Natural killer cell treated with Interleukin-12 subunit alpha and Interleukin-12 subunit beta and Interleukin-15 and Interleukin-18, amount 100 ng/mL, for 72 hours (primary cell): ENCODE measurements at places on chromosomes 13 and 19.
A peak's percentile ranks its signal among the peaks of the same experiment; 100 is the strongest.

GRCh38 chr19:18814063-18814462, 17.7 kb upstream of the UPF1 start:
- no peak overlapping the region for H3K4me3 ChIP-seq
- H3K27me3 ChIP-seq, result peaks cover 7% of the 10 kb centered on the region
- DNase-seq, result no peak
- no peak overlapping the region for H3K27ac ChIP-seq

- H3K27me3 ChIP-seq, result no peaks in the 10 kb centered on the region
- no peak overlapping the region for H3K4me3 ChIP-seq
- no peaks in the 10 kb centered on the region for H3K4me1 ChIP-seq
- no peak for DNase-seq
- no peak overlapping the region for H3K27ac ChIP-seq
These were observed 639.0 kb upstream of the KLHL1 start for GRCh38 chr13:70747262-70747661.

GRCh38 chr13:94122300-94122915, 357.1 kb downstream of the DCT start:
- peaks cover 9% of the 10 kb centered on the region for H3K27me3 ChIP-seq
- H3K27ac ChIP-seq, result no peak overlapping the region
- H3K36me3 ChIP-seq, result no peaks in the 10 kb centered on the region
- DNase-seq, result no peak

DNA sequence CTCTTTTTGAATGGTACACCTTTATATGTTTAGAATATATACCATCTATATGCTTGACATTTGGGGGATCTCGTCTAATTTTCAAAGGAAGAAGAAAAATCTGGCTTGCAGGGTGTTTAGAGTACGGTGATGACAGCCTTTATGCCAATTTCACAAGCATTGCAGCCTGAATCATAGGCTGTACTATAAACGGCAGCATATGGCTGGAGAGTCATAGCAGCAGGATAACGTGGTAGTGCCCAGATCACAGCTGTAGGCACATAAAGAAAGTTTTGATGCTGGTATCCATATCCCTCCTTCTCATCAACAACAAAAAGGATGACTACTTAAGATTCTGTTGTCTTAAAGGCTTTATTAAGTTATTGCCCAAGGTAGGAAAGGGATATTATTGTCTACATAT, 253.0 kb downstream of the PCDH9 start:
- peaks cover 6% of the 10 kb centered on the region for H3K36me3 ChIP-seq
- no peak overlapping the region for H3K27ac ChIP-seq
- no peak overlapping the region for H3K4me3 ChIP-seq
- no peak for DNase-seq
- H3K4me1 ChIP-seq, result no peaks in the 10 kb centered on the region

GRCh38 chr19:48295458-48295857, 25.6 kb downstream of the ZNF114 start:
- no peak overlapping the region for H3K4me3 ChIP-seq
- H3K27ac ChIP-seq, result no peak overlapping the region
- no peaks in the 10 kb centered on the region for H3K27me3 ChIP-seq

DNA sequence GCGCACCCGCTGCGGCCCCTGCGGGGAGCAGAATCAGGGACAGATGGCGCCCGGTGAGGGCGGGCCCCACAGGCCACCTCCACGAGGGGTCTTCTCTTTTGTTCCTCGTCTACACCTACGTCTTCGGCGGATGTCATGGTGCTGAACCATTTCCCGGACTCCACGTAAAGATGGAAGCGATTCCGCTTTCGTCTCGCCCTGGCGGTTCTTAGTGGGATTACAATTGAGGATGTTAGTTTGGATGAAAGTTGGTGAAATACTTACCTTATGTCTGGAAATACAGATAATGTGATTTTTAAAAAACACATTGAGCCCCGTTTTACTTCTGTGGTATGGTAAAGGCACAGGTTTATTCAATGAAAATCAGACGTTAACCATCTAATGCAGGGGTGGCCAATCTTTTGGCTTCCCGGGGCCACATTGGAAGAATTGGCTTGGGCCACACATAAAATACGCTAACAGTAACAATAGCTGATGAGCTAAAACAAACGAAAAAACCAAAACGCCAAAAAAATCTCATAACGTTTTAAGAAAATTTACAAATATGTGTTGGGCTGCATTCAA, 1.4 kb upstream of the ZMYM5 start:
- peak overlapping the region; percentile 98 for H3K27ac ChIP-seq
- H3K4me1 ChIP-seq, result peaks cover 28% of the 10 kb centered on the region
- no peaks in the 10 kb centered on the region for H3K36me3 ChIP-seq
- no peaks in the 10 kb centered on the region for H3K27me3 ChIP-seq
- peak; percentile 82 for DNase-seq

- H3K27me3 ChIP-seq, result no peaks in the 10 kb centered on the region
- no peaks in the 10 kb centered on the region for H3K36me3 ChIP-seq
- no peak for DNase-seq
- H3K27ac ChIP-seq, result no peak overlapping the region
- no peak overlapping the region for H3K4me3 ChIP-seq
These were observed 125.6 kb upstream of the FRY start for GRCh38 chr13:31905961-31906360.

GRCh38 chr13:22031702-22032286, 360.9 kb downstream of the FGF9 start:
- no peak overlapping the region for H3K27ac ChIP-seq
- no peaks in the 10 kb centered on the region for H3K4me1 ChIP-seq
- no peaks in the 10 kb centered on the region for H3K36me3 ChIP-seq

- H3K27me3 ChIP-seq, result no peaks in the 10 kb centered on the region
- H3K36me3 ChIP-seq, result no peaks in the 10 kb centered on the region
- DNase-seq, result peak; percentile 86
- peak within 1 kb of the TSS; percentile 95 for H3K4me3 ChIP-seq
- H3K27ac ChIP-seq, result peak within 1 kb of the TSS; percentile 94
- peaks cover 46% of the 10 kb centered on the region for H3K4me1 ChIP-seq
These were observed at the start of gene IGFLR1 for GRCh38 chr19:35742121-35742724. TSS of gene IGFLR1 (minus strand) at chr19:35742452. CDS start at chr19:35741180, 1,272 bp downstream.

GRCh38 chr13:63983366-63983765, 2567.7 kb upstream of the PCDH20 start:
- H3K27ac ChIP-seq, result no peak overlapping the region
- H3K27me3 ChIP-seq, result no peaks in the 10 kb centered on the region
- no peak overlapping the region for H3K4me3 ChIP-seq
- no peak for DNase-seq
- no peaks in the 10 kb centered on the region for H3K36me3 ChIP-seq
- no peaks in the 10 kb centered on the region for H3K4me1 ChIP-seq

DNA sequence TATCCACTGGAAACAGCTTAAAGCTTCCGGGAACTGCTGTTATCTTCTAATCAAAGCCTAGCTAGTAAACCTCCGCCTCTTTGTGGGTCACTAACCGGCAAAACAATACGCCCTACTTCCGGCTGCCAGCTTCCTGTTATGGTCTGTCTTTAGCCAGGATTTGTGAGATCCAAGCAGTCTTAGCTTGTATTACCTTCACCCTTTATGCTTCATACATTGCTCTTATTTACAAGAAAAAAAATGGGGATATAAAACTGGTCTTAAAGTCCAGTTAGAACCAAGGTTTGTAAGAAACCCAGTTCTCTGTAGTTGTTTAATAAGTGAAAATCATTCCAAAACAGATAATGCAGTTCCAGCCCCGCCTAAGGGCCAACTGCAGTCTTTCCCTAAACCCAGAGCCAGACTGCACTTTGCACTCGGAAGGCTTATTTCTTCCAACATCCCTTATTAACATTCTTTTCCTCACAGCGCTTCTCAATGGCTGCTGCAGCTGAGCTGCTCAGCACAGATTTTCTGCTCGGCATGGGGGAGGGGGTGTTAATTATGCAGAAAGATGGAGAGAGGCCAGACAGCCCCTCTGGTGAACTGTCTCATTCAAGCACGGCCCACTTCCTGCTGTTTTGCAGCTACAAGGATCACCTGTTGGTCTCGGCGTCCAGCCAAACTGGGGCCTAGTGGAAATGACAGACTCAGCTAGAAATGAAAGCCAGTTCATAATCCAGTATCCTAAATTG, 368.4 kb downstream of the KLF12 start:
- H3K4me1 ChIP-seq, result peaks cover 51% of the 10 kb centered on the region
- no peaks in the 10 kb centered on the region for H3K27me3 ChIP-seq
- peak overlapping the region; percentile 93 for H3K27ac ChIP-seq

DNA sequence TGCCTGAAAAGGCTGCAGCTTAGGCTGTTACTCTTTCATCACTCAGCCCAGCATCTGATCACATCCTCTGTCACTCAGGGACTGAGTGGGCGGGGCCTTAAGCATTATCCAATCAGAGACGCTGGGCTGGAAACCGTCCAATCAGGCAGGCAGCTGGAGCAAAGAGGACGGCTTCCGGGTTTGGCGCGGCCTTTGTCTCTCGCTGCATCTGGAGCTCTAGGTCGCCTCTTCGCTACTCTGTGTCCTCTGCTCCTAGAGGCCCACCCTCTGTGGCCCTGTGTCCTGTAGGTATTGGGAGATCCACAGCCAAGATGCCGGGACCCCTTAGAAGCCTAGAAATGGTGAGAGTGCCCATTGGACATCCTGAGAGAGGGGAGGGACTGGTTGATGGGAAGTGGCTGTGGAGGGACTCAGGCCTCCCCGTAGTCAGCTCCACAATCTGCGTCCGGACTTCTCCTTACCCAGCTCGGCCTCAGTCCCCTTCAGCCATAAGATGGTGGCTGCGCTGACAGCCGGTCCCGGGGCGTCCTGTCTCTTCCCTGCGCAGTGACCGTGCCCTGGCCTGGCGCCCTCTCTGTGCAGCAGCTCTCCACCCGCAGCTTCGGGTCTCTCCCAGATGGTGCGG, at the start of gene ZNF486:
TSS of gene ZNF486 (plus strand) at position 195 of the 625 bp plus-strand sequence. CDS start at position 312, 117 bp downstream.
- H3K36me3 ChIP-seq, result peaks cover 32% of the 10 kb centered on the region
- no peaks in the 10 kb centered on the region for H3K27me3 ChIP-seq
- H3K4me3 ChIP-seq, result peak within 1 kb of the TSS; percentile 95
- H3K4me1 ChIP-seq, result peaks cover 15% of the 10 kb centered on the region
- DNase-seq, result peak; percentile 94
- peak within 1 kb of the TSS; percentile 93 for H3K27ac ChIP-seq

DNA sequence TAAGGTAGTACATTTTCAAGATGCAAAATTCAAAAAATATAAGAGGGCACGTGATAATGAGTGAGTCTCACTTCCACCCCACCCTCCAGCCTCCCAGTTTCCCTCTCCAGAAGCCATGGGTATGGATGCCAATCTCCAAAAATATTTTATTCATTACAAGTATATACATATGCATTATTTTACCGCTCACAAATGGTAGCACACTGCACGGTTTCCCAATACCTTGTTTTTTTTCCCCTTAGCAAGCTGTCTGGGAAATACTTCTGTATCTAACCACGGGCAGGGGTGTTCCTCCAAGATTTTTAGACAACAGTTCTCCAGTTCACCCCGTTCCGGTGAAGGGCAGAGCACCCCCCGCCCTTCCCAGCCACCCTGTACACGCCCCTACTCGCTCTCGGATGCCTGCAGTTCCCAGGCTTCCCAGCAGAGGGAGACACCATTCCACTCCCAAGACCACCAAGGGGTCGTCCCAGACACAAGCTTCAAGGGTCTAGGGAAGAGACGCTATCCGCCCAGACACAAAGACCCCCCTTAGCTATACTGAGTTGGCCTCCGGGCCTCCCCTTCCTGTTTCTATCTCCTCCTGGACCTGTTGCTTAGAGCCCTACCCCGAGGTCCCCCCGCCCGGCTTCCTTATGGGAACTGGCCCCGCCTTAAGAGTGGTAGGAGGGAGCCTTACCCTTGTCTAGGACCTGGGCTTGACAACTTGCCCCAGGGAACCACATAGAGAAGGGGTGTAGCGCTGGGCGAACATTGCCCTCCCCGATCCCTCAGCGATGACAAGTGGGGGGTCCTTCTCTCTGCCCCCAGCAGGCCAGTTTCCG, 1.1 kb upstream of the FXYD3 start:
- no peak overlapping the region for H3K4me3 ChIP-seq
- H3K27ac ChIP-seq, result no peak overlapping the region
- DNase-seq, result no peak
- H3K4me1 ChIP-seq, result no peaks in the 10 kb centered on the region
- peaks cover 6% of the 10 kb centered on the region for H3K27me3 ChIP-seq

DNA sequence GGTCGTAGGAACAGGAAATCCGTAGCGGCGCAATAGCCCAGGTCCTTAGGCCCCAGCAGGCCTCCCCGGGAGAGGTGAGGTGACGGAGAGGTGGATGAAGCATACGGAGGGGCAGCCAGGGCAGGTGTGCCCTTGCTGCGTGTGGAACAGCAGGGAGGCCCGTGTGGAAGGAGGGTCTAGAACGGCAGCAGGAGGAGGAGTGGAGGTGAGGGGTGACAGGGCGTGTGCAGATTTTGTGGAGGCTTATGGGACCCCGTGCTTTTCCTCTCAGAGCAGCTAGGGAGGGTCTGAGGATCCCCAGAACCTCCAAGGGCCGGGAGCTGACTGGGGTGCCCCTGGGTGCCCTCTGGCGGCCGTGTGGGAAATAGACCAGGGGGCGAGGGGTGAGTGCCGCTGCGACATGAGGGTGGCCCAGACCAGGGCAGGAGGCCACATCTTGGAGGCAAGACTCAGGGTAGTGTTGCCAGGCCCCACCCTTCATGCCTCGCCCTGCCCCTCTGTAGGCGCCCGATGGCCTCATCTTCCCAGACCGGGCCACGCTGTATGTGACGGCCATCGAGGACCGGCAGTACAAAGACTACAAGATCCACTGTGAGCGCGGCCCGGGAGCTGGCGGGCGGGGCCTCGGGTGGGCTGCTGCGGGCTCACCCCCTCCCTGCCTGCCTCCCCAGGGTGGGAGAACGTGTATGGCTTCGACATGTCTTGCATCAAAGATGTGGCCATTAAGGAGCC, 5.0 kb upstream of the ADM5 start:
- H3K4me1 ChIP-seq, result peaks cover 13% of the 10 kb centered on the region
- no peak overlapping the region for H3K27ac ChIP-seq
- no peak overlapping the region for H3K4me3 ChIP-seq
- peaks cover 4% of the 10 kb centered on the region for H3K36me3 ChIP-seq
- H3K27me3 ChIP-seq, result no peaks in the 10 kb centered on the region

- H3K27ac ChIP-seq, result peak overlapping the region; percentile 3
- peak overlapping the region; percentile 26 for H3K4me3 ChIP-seq
- no peaks in the 10 kb centered on the region for H3K27me3 ChIP-seq
- DNase-seq, result no peak
These were observed 12.1 kb upstream of the FCGBP start for GRCh38 chr19:39946532-39946931.

- H3K36me3 ChIP-seq, result no peaks in the 10 kb centered on the region
- no peak overlapping the region for H3K4me3 ChIP-seq
- DNase-seq, result peak; percentile 86
- peaks cover 24% of the 10 kb centered on the region for H3K27me3 ChIP-seq
These were observed 9.0 kb upstream of the MEIS3 start for GRCh38 chr19:47428177-47428894.

GRCh38 chr13:30388406-30389283, 33.6 kb upstream of the UBE2L5 start:
- H3K27ac ChIP-seq, result no peak overlapping the region
- H3K27me3 ChIP-seq, result no peaks in the 10 kb centered on the region
- DNase-seq, result no peak
- no peak overlapping the region for H3K4me3 ChIP-seq
- no peaks in the 10 kb centered on the region for H3K4me1 ChIP-seq

DNA sequence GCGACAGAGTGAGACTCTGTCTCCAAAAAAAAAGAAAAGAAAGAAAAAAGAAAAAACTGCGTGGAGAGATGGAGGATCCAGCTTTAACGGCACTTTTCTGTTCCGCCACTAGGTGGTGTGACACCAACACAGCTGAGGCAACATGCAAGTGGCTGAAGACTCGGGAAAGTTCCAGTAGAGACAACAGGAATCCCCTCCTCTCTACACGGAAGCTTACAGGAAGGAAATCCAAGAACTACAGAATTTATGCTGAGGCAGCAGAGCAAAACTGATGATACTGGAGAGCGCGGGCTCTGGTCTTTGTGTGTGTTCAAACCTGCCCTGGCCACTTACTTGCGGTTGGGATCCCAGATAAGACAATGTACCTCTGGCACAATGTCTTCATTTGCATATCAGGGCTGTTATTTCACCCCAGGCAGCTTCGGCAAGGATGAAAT, 9.9 kb downstream of the RANBP3 start:
- peak overlapping the region; percentile 40 for H3K4me3 ChIP-seq
- no peaks in the 10 kb centered on the region for H3K27me3 ChIP-seq
- peak; percentile 76 for DNase-seq
- peaks cover 64% of the 10 kb centered on the region for H3K4me1 ChIP-seq
- H3K27ac ChIP-seq, result peak overlapping the region; percentile 59
